Spinal cord (tissue), 10 donors: ENCODE measurements at places on chromosomes 1 and 21.

DNA sequence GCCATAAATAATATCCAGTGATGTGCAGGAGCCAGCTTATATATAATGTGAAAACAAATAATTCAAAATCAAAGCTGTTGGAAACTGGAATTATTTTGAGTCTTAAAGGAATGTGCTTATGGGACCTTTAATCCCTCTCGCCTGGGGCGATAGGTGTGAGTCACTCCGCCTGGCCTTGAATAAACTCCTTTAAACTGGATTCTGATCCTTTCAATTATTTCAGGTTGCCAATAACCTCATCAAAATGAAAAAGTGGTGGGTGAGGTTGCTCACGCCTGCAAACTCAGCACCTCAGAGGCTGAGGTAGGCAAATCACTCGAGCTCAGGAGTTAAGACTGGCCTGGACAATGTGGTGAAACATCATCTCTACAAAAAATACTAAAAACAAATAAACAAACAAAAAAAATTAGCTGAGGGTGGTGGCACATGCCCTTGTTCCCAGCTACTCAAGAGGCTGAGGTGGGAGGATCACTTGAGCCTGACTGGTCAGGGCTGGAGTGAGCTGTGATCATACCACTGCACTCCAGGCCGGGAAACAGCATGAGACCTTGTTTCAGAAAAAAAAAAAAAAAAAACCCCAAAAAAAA is 11.4 kb upstream of the SLC2A5 start:
- no peak for DNase-seq

DNA sequence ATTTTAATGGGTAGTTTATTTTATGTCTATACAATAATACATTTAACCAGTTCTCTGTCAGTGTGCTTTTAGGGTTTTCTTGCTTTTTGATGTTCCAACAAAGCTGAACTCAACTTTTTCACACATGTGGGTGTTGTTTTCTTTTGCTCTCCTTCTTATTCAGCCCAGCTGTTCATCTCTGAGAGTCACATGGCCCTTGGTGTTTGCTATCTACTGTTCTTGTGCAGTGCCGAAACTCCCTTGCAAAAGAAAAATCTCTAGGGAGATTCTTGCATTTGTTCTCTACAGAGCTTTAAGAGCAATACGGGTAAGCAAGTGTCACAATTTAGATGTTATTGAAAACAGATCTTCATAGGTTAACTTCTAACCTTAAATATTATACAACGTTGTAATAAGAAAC is 281.1 kb upstream of the CXADR start:
- no peak for DNase-seq

- DNase-seq, result no peak
Measured at GRCh38 chr1:23600283-23600682, 41.0 kb upstream of the ID3 start.

DNA sequence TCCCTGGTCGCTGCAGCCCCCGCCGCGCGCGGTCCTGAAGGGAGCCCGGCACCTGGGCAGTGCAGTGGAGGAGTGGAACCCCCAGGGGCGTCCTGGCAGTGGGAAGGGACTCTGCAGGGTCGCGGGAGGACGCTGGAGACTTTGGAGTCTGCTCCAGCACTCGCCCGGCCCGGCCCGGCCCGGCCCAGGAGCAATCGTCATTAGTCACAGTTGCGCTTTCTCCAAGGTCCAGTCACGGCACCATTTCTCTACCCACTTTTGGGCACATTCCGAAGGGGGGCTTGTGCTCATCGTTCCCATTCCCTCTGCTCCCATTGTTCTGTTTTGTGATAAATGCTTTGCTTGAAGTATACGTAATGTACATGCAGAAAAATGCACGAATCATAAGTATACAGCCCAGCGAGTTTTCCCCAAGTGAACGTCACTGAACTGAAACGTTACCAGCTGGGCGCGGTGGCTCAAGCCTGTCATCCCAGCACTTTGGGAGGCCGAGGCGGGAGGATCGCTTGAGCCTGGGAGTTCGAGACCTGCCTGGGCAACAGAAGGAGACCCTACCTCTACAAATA is 999 bp downstream of the THAP3 start:
- no peak for DNase-seq

GRCh38 chr1:18539171-18539570 is 58.4 kb downstream of the KLHDC7A start:
- no peak for DNase-seq
